ENCODE measurements at places on chromosomes 5 and 9.
A peak's percentile ranks its signal among the peaks of the same experiment; 100 is the strongest.

- no peak for DNase-seq
Measured at GRCh38 chr9:69817202-69817601, 3.4 kb upstream of the CFAP95 start.

DNA sequence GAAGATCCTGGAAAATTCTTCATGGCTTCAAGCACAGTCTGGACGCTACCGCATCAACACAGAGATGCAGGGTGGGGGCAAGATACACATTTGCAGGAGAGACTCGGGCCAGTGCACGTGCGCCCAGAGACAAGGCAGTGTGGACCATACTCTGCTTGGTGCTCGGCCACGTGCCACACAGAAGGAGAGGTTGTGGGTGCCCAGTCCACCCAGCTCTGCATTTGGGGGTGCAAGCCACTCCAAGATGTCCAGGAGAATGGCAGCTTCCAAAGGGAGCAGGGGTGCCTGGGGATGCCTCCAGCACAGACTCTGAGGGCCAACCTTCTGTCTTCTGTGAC, 4.3 kb downstream of the NKD2 start:
- no peak for DNase-seq

DNA sequence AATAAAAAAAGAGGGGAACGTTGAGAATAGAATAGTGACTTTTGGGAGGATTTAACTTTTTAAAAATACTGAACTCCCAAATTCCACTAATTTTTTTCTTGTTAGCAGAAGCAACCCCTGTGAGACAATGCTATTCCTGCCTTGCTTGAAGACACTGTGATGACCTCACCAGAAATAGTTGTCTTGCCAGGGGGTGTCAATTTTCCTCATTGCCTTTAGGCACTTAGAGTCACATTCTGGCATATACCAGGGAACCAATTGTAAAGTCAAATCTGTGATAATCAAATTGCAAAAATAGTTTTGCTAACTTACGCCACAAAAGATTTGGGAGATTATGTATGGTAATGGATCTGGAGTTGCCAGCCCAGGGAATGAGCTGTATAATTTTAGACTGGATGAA, 42.8 kb upstream of the RPS23 start:
- DNase-seq, result no peak

DNA sequence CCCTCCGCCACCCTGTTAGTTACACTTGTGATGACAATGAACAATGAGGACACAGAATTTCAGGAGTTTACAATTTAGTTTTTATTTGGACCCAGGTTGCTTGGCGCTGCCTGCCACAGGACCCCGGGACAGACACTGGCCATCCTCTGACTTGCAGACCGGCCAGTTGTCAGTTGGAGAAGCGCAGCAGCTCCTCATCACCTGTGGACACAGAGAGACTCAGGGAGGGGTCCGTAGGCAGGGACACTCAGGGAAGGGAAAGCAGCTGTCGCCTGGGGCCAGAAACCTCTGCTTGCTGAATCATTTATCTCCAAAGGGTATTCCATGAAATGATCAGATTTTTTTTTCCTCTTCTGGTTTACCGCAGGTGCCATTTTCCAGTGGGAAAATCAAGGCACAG, 18.0 kb downstream of the AMBP start:
- DNase-seq, result no peak

DNA sequence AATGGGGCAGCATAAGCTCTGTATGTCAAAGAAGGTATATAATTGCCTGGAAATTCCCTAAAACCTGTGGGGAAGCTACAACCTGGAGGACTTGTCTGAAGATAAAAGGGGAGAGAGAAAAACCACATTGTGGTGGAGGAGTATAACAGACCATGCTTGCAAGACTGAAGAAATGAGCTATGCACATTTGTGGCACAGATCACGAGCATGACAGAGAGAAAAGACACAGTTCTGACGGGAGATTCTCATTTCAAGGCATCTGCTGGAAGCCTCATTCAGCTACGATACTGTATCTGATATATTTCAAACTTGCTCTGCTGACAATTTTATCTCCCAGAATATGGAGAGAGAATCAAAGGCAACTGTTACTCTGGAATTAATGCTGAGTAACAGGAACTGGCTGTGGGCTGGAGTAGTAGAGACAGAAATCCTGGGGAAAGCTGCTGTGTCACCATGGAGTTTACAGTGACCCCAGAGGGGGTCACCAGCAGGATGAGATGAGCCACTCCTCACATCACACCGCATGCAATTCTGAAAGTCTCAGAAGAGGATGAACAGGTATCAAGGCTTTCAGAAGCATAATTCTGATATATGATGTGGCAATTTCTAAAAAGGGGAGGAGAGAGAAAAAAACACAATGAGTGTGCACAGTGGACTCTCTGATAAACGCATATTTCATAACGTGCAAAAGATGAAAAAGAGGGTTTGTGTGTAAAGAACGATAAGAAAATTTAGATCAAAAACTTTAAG, 528.8 kb downstream of the IRX1 start:
- no peak for DNase-seq

GRCh38 chr9:136119061-136119882, 597 bp upstream of the TMEM250 start:
- DNase-seq, result peak; percentile 40

GRCh38 chr5:33685873-33686755, 205.7 kb downstream of the ADAMTS12 start:
- no peak for DNase-seq

GRCh38 chr9:28971881-28972280, 1398.6 kb upstream of the C9orf72 start:
- no peak for DNase-seq

- no peak for DNase-seq
Measured at GRCh38 chr5:158492841-158493242, 606.9 kb downstream of the EBF1 start.

DNA sequence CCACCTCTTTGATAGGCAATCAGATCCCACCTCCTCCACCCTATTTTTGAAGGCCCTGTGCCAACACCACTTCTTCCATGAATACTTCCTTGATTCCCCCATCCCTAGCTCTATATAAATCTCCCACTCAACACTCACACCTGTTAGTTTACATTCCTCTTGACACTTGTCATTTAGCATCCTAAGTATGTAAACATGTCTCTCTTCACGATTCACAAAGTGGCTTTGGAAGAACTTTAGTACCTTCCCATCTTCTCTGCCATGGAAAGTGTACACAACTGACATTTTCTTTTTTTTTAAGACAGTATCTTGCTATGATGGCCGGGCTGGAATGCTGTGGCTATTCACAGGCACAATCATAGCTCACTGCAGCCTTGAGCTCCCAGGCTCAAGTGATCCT, 1.5 kb upstream of the FXN start:
- DNase-seq, result no peak

DNA sequence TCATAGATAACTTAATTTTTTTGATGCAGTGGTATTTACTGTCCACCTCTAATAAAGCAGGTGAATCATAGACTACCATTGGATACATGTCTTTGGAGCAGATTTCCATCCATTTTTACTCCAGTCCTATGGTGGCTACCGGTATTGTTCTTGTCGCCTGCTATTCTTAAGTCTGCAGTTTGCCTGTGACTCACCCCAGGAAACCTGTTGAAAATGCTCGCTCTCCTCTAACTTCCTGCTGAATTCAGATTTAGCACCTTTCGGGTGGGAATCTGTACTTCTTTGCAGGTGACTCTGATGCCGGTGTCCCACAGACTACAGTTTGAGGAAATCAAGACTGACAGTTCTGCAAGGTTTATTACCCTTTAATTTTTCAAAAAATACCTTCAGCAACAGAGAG, 58.8 kb upstream of the DHFR start:
- DNase-seq, result no peak

DNA sequence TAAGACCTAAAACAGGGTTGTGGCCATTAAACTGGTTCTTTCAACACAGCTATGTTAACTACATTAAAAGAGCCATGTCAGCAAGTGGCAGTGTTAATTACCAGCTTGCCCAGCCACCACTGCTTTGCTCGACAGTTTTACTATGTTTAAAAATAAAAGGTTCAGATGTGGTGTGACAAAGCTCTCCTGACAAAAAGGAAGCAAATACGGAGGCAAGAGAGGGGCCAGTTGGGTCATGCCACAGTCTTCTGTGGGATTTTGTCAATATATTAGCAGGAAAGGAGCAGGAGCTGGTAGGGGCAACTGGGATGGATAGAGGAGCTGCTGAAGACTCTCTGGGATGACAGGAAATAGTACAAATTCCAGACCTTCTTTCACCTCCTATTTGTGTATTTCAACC, 113.5 kb upstream of the PCA3 start:
- DNase-seq, result no peak

GRCh38 chr9:109149089-109149488, 18.0 kb downstream of the FRRS1L start:
- DNase-seq, result no peak

DNA sequence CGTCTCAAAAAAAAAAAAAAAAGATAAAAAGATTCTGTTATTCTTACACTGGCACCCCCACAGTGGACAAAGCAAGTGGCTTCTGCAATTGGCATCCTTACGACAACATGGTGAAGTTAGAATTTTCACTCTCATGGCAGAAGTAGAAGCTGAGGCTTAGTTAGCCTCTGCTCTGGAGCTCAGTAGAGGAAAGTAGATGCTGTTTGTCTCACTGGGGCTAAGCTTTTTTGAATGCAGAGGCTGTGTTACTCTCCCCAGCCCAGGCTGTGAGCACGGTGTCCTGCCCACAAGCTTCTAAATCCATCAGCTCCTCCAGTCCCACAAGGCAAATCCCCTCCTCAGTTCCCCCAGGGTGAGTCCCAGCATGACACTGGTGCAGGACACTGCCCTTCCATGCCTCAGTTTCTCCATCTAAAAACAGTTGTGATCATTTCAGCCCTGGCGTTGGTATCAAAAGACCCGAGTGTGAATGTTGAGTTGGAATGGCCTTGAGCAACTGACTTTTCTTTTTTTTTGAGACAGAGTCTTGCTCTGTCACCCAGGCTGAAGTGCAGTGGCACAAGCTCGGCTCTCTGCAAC, 22.6 kb upstream of the PHF19 start:
- no peak for DNase-seq

DNA sequence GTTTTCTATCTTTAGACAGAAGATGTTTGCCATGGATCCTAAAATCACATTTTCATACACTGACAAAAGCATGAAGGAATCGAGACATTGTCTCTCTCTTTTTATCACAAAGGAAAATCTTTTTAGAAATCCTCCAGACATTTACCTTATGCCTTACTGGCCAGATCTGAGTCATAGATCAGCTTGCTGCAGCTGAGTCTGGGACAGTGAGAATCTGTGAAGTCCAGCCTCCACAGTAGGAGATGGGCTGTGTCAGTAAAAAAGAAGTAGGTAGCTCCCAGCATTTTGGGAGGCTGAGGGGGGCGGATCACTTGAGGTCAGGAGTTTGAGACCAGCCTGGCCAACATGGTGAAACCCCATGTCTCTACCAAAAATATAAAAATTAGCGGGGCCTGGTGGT, 333.4 kb upstream of the ZNF462 start:
- no peak for DNase-seq

DNA sequence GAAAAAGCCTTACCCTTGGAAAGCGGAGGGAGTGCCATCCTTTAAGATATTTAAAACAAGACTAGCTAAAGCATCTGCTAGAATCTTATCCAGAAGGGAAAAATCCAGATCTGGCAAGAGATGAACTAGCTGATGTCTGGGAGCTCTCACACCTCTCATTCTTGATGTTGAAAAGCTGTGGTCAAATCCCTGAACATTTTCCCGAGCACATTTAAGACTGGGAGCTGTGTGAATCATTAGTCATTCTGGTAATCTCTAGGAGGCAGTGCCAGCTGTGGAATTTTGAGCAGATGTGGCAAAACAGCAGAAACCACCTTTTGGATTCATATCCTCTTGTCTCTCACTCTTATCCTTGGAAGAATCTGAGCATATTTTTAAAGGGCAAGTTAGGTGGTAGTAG, 218.0 kb downstream of the MAN2A1 start:
- DNase-seq, result no peak

DNA sequence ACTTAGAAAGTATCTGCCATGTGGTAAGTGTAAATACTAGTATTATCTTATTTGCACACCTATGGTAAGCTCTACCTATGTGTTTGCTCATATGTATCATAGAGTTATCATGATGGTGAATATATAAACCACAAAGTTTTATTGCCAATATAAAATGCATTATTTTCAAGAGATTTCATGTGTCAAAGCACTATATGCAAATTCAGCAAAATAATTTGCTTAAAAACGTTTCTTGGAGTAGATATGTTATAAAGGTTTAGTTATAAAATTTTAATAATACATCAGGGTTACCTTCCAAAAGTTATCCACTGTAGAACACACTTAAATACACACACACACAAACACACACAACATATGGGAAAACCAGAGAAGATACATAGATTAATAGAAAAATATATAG, 1431.7 kb upstream of the C9orf72 start:
- no peak for DNase-seq

- DNase-seq, result no peak
Measured at GRCh38 chr5:35141739-35142138, 88.5 kb downstream of the PRLR start.
